H1 (cell line): ENCODE measurements at places on chromosomes 2 and 18. TPM values are rescaled to one million over a fixed set of nuclear protein-coding genes. Genes with fewer than 3 reads are reported as not detected.

GRCh38 chr2:71675296-71675695 is 221.9 kb downstream of the DYSF start:
- H3K36me3 ChIP-seq: no peaks in the 10 kb centered on the region
- peak; percentile 43 for DNase-seq
- H3K4me3 ChIP-seq: no peak overlapping the region

- no peak overlapping the region; the same call in 1 of the 2 replicates for H3K27ac ChIP-seq
- DNase-seq: no peak
- no peak overlapping the region for H3K4me3 ChIP-seq
- H3K36me3 ChIP-seq: peaks cover 20% of the 10 kb centered on the region
- H3K27me3 ChIP-seq: no peaks in the 10 kb centered on the region
Observed at GRCh38 chr2:230873661-230874401, 9.1 kb downstream of the ITM2C start.

ZSWIM2 gene
- total RNA-seq: not detected in 2 replicates

TBR1 gene
- not detected in 2 replicates for total RNA-seq
